ENCODE measurements at places on chromosomes 12 and 14.

DNA sequence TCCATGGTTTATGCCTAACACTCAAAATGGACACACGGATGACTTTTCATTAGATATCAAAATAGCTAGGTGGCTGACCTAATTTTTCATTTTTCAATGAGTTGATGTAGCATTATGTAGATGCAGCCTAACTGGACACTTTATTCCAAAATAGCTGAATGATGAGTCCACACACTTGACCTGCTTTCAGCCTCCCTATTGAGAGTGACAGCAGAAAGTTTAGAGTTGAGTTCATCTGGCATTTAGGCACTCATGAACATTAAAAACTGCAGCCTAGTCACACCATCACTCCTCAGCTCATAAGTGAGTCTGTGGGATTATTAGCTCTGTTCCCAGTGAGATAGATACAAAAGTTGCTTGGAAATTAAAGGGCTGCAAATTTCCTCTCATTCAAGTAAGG, 307.3 kb upstream of the PRKD1 start:
- no peak for DNase-seq

- DNase-seq = no peak
Measured at GRCh38 chr14:23402296-23403138, 5.6 kb downstream of the MYH6 start.

DNA sequence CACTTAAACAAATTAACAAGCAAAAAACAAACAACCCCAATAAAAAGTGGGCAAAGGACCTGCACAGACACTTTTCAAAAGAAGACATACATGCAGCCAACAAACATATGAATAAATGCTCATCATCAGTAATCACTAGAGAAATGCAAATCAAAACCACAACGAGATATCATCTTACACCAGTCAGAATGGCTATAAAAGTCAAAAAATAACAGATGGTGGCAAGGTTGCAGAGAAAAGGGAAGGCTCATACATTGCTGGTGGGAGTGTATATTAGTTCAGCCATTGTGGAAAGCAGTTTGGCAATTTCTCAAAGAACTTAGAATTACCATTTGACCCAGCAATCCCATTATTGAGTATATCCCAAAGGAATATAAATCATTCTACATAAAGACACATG, 34.6 kb upstream of the NT5DC3 start:
- no peak for DNase-seq

GRCh38 chr12:115639648-115640012, 637.9 kb downstream of the MED13L start:
- DNase-seq = no peak

- DNase-seq = no peak
Measured at GRCh38 chr12:5525783-5526367, 94.0 kb downstream of the NTF3 start.

- no peak for DNase-seq
Measured at GRCh38 chr12:27651201-27651600, 45.0 kb upstream of the REP15 start.

- DNase-seq = no peak
Measured at GRCh38 chr12:2963760-2964292, 4.6 kb downstream of the TEAD4 start.

DNA sequence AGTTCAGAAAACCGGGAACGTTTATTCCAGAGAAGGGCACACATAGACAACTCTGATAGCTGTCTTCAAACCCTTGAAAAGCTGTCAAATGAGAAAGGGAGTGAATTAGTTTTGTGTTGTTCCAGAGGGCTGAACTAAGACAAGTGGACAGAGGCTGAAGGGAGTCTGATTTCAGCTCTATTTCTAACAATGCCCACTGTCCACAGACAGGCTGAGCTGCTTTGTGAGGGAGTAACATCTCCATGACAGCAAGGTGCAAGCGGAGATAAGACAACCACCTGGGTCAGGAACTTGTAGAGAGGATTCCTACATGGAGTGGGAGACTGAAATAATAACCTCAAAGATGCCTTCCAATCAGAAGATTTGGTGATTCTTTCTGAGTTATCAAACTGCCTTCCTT, 25.6 kb upstream of the PARP11 start:
- no peak for DNase-seq

GRCh38 chr14:32403688-32404087, 74.6 kb downstream of the AKAP6 start:
- no peak for DNase-seq

DNA sequence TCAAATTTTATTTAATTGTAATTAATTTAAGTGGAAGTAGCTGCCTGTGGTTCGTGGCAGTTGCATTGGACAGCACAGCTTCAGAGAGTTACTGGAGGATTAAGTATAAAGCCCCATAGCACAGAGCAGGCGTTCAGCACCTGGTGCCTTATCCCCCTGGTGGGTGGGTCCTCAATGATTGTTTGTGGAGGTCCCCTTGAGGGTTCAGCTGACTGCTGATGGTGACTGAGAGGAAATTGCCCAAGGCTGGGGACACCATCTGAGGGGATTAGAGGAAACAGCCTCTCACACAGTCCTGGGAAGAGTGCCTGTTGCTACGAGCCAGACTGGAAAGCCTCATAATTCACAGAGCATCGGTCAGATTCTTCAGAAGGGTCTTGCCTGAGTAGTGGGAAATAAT, 83.4 kb upstream of the NOS1 start:
- no peak for DNase-seq

DNA sequence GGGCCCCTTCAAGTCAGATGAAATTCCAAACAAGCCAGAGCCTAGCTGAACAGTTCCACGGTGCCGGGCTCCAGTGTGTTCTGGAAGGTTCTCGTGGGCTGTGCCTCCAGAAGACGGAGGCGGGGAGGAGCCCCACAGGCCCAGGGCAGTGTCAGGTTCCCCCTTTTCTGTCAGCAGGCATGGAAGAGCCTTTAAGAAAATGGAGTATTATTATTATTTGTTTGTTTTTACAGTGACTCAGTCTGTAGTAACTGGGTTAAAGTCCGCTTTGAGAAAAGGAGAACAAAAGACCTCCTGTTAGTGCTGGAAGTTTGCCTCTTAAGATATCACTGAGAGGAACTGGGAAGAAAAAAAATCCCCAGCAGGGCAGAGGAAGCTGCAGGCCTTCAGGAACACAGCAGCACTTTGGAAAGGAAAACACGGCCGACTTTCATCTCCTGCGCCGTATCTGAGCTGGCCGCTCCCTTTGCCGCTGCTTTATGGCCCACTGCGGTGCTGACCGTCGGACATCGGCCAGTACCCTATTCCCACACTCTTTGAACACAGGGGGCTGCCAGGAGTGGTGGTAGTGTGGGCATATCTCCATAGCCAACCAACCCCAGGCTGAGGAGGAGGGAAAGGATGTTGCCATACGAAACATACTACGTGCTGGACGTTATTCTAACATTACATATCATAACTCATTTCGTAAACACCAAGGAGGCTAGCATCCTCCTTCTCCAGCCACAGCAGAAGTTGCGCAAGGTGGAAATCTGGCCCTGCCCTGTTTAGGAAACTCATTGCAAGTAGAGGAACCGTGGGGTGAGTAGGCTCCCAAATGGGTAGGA, 194.0 kb downstream of the ZFP36L1 start:
- DNase-seq = peak; percentile 23

GRCh38 chr12:40168001-40168400, 56.8 kb upstream of the LRRK2 start:
- no peak for DNase-seq

GRCh38 chr14:93898081-93898611, 29.0 kb upstream of the FAM181A start:
- DNase-seq = no peak

- DNase-seq = no peak
Measured at GRCh38 chr12:113221997-113222729, 899 bp downstream of the TPCN1 start.

- DNase-seq = no peak
Measured at GRCh38 chr14:37992499-37992898, 215.2 kb upstream of the SSTR1 start.

DNA sequence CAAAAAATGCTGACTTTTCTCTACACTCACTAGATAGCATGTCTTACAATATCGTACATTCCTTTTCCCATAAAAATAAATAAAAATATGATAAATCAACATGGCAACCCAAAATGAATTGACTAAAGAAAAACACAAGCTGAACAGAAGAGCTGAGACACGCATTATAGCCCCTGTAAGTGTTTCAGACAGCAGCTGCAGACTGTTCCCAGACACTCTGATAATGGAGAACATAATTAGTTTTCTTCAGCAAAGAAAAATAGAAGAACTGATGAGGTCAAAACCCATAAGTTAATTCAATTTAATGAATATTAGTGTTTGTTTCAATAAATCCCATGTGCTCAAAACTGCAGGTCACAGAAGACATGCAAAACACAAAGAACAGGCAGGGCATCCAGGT, 23.8 kb downstream of the ST8SIA1 start:
- no peak for DNase-seq

- no peak for DNase-seq
Measured at GRCh38 chr12:4991373-4991772, 52.3 kb upstream of the KCNA5 start.

GRCh38 chr14:34498684-34499412, 36.8 kb upstream of the SPTSSA start:
- DNase-seq = peak; percentile 44

DNA sequence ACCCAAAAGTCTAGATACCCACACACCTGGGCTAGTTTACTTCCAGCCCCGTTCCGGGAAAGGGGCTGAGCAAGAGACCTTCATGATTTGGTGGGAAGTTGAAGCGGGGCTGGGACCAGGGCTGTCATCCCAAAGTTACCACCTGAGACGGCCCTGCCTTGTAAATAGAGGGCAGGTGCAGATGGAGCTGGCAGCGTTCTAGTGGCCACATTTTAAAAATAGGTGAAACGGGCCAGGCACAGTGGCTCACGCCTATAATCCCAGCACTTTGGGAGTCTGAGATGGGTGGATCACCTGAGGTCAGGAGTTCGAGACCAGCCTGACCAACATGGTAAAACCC, 43.4 kb downstream of the NFKBIA start:
- no peak for DNase-seq

- DNase-seq = no peak
Measured at GRCh38 chr12:23423796-23424195, 525.7 kb downstream of the SOX5 start.

DNA sequence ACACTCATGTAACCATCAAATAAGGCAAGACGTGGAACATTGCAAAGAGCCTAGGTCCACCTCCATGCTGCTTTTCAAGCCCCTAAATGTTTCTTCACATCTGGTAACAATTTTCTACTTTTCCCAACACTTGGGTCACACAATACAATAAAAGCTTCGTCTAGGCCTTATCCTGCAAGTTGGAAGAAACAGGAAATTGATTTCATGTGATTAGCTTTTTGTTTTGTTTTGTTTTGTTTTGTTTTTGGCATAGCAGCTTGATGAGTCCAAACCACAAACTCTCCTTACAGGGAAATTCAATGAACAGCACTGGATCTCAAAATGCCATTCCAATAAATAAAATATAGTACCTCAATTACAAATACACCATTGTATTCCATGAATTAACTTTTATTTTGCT, 19.3 kb downstream of the TAS2R50 start:
- DNase-seq = no peak

GRCh38 chr12:89768586-89769482, 60.2 kb upstream of the ATP2B1 start:
- DNase-seq = no peak

- DNase-seq = no peak
Measured at GRCh38 chr14:81301813-81302212, 81.1 kb upstream of the GTF2A1 start.

- DNase-seq = no peak
Measured at GRCh38 chr14:57487771-57488170, 5.9 kb downstream of the CCDC198 start.

GRCh38 chr14:103801459-103801858, 45.9 kb downstream of the PPP1R13B start:
- DNase-seq = no peak

GRCh38 chr12:88505696-88506095, 74.6 kb downstream of the KITLG start:
- no peak for DNase-seq

GRCh38 chr14:85301506-85301905, 228.4 kb upstream of the FLRT2 start:
- DNase-seq = no peak

DNA sequence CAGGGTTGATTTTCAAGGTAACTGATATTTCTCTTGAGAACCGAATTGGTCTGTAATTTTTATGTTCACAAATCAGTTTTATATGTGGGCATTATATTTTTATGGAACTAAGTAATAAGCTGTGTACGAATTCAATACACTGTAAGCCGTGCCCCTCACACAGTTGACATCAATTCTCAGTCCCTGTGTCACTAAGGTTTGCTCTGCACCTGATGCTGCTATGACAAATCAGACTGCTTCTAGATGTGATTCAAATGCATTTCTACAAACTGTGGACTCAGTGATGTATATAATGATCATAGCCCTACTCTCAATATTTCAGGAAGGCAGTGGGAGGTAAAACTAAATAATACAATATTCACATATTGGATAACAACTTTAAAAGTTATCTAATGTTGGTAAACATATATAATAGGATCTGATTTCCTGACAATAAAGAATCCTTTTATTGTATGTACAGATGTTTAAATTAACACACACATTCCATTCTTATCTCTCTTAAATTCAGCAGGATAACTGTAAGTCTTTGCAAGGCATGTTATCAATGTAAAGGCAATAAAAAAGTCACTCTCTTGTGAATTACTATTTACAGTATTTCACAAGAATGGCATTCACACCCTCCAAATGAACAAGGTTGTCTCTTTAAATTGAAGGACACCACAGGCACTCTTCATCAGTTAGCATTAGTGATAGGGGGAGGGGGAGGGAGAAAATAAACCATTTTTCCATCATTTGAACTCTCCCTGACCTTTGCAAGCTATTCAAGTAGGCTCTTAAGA, 87.2 kb upstream of the SOX5 start:
- no peak for DNase-seq

DNA sequence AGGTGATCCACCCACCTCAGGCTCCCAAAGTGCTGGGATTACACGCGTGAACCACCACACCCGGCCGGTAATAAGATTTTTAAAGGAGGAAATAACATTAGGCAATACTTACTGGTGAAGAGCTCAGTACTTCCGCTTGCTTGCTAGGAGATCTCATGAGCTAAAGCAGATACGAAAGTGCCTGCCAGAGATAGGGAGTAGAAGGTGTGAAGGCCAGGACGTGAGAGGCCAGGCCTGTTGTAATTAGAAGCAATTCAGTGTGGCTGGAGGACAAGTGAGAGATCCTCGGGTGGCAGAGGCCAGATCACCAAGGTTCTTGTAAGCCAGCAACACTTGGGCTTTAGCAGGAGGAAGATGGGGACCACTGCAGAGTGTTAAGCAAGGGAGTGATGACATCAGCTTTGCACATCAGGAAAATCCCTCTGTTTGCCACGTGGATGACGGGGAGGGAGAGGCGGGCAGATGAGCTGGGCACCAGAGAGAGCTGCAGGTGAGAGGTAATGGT, 7.6 kb downstream of the TECPR2 start:
- DNase-seq = peak; percentile 89

- no peak for DNase-seq
Measured at GRCh38 chr14:91723501-91723900, 8.4 kb downstream of the CATSPERB start.

DNA sequence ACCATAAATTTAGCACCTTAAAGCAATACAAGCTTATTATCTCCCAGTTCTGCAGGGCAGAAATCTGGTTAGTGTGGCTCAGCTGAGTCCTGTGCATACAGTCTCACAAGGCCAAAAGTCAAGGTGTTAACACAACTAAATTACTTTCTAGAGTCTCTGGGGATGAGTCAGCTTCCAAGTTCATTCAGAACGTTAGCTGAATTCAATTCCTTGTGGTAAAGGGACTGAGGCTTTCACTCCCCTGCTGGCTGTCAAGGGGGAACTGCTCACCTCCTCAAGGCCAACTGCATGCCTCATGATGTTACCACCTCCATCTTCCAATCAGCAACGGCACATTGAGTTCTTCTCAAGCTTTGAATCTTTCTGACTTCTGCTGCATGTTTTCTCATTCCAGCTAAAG, 27.6 kb downstream of the EML5 start:
- no peak for DNase-seq

Data from Kasumi-1 (cell line).